Thymus (tissue), 14 donors: ENCODE measurements at places on chromosomes 12 and 14. TPM values are rescaled to one million over a fixed set of nuclear protein-coding genes. Genes with fewer than 3 reads are reported as not detected.

DNA sequence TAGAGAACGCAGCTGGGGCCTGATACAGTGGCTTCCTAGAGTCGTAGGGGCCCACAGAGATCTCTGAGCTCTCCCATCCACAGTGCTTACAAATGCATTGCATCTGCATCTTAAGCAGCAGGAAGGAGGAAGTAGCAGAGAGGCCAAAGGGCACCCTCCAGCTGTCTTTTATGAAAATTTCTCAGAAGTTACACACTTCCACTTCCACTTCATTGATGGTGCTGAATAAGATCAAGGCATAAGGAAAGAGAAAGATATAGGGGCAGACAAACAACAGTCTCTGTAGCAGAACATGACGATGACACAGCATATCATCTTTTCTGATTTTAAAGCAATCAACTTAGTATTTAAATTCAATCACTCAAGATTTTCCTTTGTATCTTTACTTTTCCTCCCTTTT is 51.6 kb upstream of the ABCC9 start:
- no peak overlapping the region for H3K27ac ChIP-seq
- H3K36me3 ChIP-seq: no peaks in the 10 kb centered on the region
- H3K27me3 ChIP-seq: no peaks in the 10 kb centered on the region
- H3K4me1 ChIP-seq: no peaks in the 10 kb centered on the region
- H3K4me3 ChIP-seq: no peak overlapping the region

DNA sequence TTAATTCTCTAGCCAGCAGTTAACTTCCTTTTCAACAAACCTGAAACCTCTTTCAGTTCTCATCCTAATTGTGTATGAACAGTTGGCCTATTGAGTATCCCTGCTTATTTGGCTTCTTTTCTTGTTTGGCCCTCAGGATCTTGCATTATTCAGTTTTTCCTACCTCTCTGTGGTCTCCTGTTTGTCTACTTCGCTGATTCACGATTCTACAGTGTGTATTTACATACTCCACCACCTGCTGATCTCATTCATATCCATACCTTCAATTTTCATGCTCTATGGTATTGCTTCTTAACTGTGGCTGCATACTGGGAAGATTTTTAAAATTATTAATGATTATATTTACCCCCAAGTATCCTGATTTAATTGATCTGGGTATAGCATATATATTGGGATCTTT is 56.4 kb downstream of the RASSF9 start:
- no peak for DNase-seq
- H3K27me3 ChIP-seq: no peaks in the 10 kb centered on the region
- no peaks in the 10 kb centered on the region for H3K4me1 ChIP-seq
- H3K4me3 ChIP-seq: no peak overlapping the region
- H3K36me3 ChIP-seq: no peaks in the 10 kb centered on the region

GRCh38 chr14:37894463-37894862 is 299.0 kb downstream of the TTC6 start:
- H3K36me3 ChIP-seq: no peaks in the 10 kb centered on the region
- H3K4me3 ChIP-seq: no peak overlapping the region
- no peaks in the 10 kb centered on the region for H3K4me1 ChIP-seq
- DNase-seq: no peak
- H3K27ac ChIP-seq: no peak overlapping the region

GRCh38 chr14:99287269-99287942 is 15.4 kb upstream of the BCL11B start:
- H3K36me3 ChIP-seq: no peaks in the 10 kb centered on the region
- H3K4me3 ChIP-seq: no peak overlapping the region
- H3K27ac ChIP-seq: no peak overlapping the region
- no peak for DNase-seq
- no peaks in the 10 kb centered on the region for H3K4me1 ChIP-seq

GRCh38 chr12:20189767-20190166 is 178.6 kb upstream of the PDE3A start:
- H3K4me3 ChIP-seq: no peak overlapping the region
- H3K27ac ChIP-seq: no peak overlapping the region
- DNase-seq: no peak
- no peaks in the 10 kb centered on the region for H3K27me3 ChIP-seq

GRCh38 chr12:91685917-91686316 is 459.7 kb downstream of the BTG1 start:
- no peaks in the 10 kb centered on the region for H3K27me3 ChIP-seq
- peaks cover 5% of the 10 kb centered on the region for H3K4me1 ChIP-seq
- no peak overlapping the region for H3K4me3 ChIP-seq
- H3K27ac ChIP-seq: no peak overlapping the region
- H3K36me3 ChIP-seq: no peaks in the 10 kb centered on the region

DNA sequence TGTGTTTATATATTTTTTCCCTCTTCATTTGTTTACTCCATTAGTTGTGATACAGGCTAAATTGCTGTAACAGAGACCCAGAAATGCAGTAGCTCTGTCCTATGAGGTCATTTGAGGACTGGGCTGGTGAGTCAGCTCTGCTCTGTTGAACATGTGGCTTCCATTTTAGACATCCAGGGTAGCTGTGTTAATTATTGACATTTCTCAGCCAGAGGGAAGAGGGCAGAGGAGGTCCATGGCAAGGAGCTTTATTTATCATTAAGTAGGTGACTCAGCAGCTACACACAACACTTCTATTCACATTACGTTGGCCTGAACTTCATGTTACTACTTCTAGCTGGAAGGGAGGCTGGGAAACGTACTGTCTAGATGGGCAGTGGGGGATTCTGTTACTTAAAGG is 85.4 kb downstream of the PTCSC3 start:
- H3K36me3 ChIP-seq: no peaks in the 10 kb centered on the region
- no peak overlapping the region for H3K27ac ChIP-seq

- H3K4me3 ChIP-seq: no peak overlapping the region
- no peaks in the 10 kb centered on the region for H3K4me1 ChIP-seq
- no peak for DNase-seq
- no peaks in the 10 kb centered on the region for H3K27me3 ChIP-seq
- no peak overlapping the region for H3K27ac ChIP-seq
- H3K36me3 ChIP-seq: peaks cover 9% of the 10 kb centered on the region
Measured at GRCh38 chr12:42364692-42365091, 38.7 kb downstream of the PPHLN1 start.

DNA sequence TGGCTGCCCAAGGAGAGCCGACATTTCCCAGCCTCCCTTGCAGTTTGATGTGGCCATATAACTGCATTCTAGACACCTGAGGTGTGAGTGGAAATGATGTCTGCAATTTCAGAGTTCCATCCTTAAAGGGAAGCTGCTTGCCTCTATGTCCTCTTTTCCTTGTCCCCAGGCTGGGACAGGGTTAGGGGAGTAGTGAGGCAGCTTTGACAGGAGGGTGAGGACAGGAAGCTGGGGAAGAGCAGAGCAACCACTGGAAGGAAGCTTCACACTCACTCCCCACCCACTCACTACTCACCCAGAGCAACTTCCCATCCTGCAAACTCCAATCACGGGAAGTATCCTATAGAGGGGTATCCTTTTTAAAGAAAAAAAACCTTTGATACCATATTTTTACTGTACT is 28.9 kb upstream of the LTA4H start:
- H3K36me3 ChIP-seq: no peaks in the 10 kb centered on the region
- no peak overlapping the region for H3K4me3 ChIP-seq
- H3K27ac ChIP-seq: no peak overlapping the region
- DNase-seq: no peak
- no peaks in the 10 kb centered on the region for H3K4me1 ChIP-seq

GRCh38 chr14:35631071-35631805 is 97.3 kb downstream of the INSM2 start:
- H3K4me1 ChIP-seq: no peaks in the 10 kb centered on the region
- no peak overlapping the region for H3K27ac ChIP-seq
- DNase-seq: no peak

DNA sequence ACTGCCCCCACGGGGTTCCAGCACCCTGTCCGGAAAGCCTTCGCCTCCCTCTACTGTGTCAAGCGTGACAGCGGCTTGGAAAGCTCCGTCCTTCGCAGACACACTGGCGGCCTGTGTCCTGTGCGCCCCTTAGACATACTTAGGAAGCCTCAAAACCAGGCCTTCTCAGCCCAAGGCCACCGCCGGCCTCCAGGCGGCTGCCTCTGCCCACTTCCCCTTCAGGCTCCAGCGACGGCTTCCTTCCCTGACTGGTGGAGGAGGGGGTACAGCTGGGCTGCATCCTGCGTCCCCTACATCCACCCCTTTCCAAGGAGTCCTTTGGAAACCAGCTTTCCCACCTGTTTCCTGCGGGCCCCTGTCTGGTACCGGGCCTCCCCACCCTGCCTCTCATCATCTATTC is 2.5 kb upstream of the CACNA2D4 start:
- H3K36me3 ChIP-seq: no peaks in the 10 kb centered on the region
- H3K27ac ChIP-seq: no peak overlapping the region
- no peak for DNase-seq
- H3K4me1 ChIP-seq: peaks cover 58% of the 10 kb centered on the region

- no peaks in the 10 kb centered on the region for H3K27me3 ChIP-seq
- H3K36me3 ChIP-seq: no peaks in the 10 kb centered on the region
- no peak overlapping the region for H3K4me3 ChIP-seq
- DNase-seq: no peak
Measured at GRCh38 chr12:75568801-75569200, 57.4 kb upstream of the KRR1 start.

- peaks cover 37% of the 10 kb centered on the region for H3K36me3 ChIP-seq
- H3K4me1 ChIP-seq: no peaks in the 10 kb centered on the region
- H3K27me3 ChIP-seq: no peaks in the 10 kb centered on the region
- H3K4me3 ChIP-seq: no peak overlapping the region
- DNase-seq: no peak
Measured at GRCh38 chr12:26431211-26431610, 235.8 kb downstream of the SSPN start.

DNA sequence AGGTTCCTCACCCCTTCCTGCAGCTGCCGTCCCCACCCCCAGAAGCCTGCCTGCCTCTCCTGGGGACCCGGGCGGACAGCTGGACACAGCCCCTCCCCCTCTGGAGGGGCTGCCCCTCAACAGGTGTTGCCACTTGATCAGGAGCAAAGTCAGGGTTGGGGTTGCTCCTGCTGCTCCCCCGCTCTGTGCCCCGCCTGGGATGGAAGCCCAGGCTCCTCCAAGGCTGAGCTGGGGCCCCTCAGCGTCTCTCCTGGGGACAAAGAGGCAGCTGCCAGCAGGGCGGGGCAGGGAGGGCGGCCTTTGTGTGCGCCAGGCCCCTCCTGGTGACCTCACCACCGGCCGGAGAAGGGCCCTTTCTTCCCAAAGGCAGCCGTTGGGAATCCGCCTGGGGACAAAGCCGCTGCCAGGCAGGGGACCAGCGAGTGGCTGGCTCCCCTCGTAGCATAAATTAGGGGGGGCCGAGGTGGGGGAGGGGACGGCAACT is 13.7 kb downstream of the TRMT61A start:
- no peaks in the 10 kb centered on the region for H3K36me3 ChIP-seq
- no peak overlapping the region for H3K4me3 ChIP-seq
- peaks cover 2% of the 10 kb centered on the region for H3K27me3 ChIP-seq
- peaks cover 2% of the 10 kb centered on the region for H3K4me1 ChIP-seq

- DNase-seq: no peak
- no peaks in the 10 kb centered on the region for H3K36me3 ChIP-seq
- no peak overlapping the region for H3K27ac ChIP-seq
- H3K4me1 ChIP-seq: peaks cover 42% of the 10 kb centered on the region
- H3K27me3 ChIP-seq: no peaks in the 10 kb centered on the region
Measured at GRCh38 chr14:20797164-20797563, 5.5 kb downstream of the RNASE1 start.

- no peak overlapping the region for H3K4me3 ChIP-seq
- no peaks in the 10 kb centered on the region for H3K36me3 ChIP-seq
- H3K4me1 ChIP-seq: no peaks in the 10 kb centered on the region
Measured at GRCh38 chr12:19161216-19161615, 31.7 kb downstream of the PLEKHA5 start.

- H3K36me3 ChIP-seq: no peaks in the 10 kb centered on the region
- no peaks in the 10 kb centered on the region for H3K27me3 ChIP-seq
- no peak for DNase-seq
- H3K4me3 ChIP-seq: no peak overlapping the region
- no peak overlapping the region for H3K27ac ChIP-seq
Measured at GRCh38 chr14:86933958-86934595, 1058.9 kb downstream of the GALC start.

- H3K4me1 ChIP-seq: peaks cover 9% of the 10 kb centered on the region
- no peaks in the 10 kb centered on the region for H3K27me3 ChIP-seq
- peak overlapping the region; percentile 2 for H3K27ac ChIP-seq
- DNase-seq: no peak
- no peaks in the 10 kb centered on the region for H3K36me3 ChIP-seq
Measured at GRCh38 chr12:24921251-24922038, 27.5 kb downstream of the BCAT1 start.

- no peaks in the 10 kb centered on the region for H3K4me1 ChIP-seq
- no peaks in the 10 kb centered on the region for H3K36me3 ChIP-seq
- DNase-seq: no peak
- H3K27me3 ChIP-seq: no peaks in the 10 kb centered on the region
- no peak overlapping the region for H3K27ac ChIP-seq
Measured at GRCh38 chr14:56886471-56887062, 76.3 kb upstream of the OTX2 start.

DNA sequence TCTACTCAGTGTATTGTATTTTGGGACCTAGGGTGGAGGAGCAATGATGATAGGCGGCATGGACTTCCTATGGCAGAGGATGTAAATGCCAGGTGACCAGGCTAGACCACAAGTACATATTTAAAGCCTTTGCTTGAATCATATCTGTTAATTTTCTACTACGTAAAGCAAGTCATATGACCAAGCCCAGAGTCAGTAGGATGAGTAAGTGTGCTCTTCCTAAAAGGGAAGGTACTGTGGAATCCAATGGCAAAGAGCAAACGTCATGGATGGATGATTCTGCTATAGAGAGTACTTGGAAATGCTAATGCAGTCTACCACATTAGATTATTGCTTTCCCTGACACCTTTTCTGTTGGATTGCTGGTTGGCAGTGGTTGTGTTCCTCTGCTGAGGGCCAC is 16.8 kb downstream of the GPATCH2L start:
- no peaks in the 10 kb centered on the region for H3K4me1 ChIP-seq
- H3K27me3 ChIP-seq: no peaks in the 10 kb centered on the region
- H3K36me3 ChIP-seq: peaks cover 33% of the 10 kb centered on the region
- H3K27ac ChIP-seq: no peak overlapping the region

- no peak within 1 kb of the TSS for H3K27ac ChIP-seq
- peak; percentile 44 for DNase-seq
- H3K4me3 ChIP-seq: peak within 1 kb of the TSS; percentile 52
- H3K27me3 ChIP-seq: peaks cover 29% of the 10 kb centered on the region
- peaks cover 13% of the 10 kb centered on the region for H3K4me1 ChIP-seq
Measured at GRCh38 chr12:103840876-103841689, at the start of gene NT5DC3. Gene NT5DC3, minus strand, starts transcription at chr12:103841234. Its CDS starts 78 bp downstream, at chr12:103841156.

GRCh38 chr14:23694085-23694948 is 58.2 kb downstream of the DHRS2 start:
- DNase-seq: no peak
- H3K27me3 ChIP-seq: peaks cover 25% of the 10 kb centered on the region
- H3K36me3 ChIP-seq: no peaks in the 10 kb centered on the region

PHETA1 gene
- 1.3 TPM for total RNA-seq

CISTR gene
- not detected for total RNA-seq

TRIM9 gene
- total RNA-seq: 0.71 TPM

CCDC60 gene
- total RNA-seq: 0.52 TPM

REM2 gene
- total RNA-seq: 0.47 TPM

EVL gene
- total RNA-seq: 240 TPM

ZNF10 gene
- total RNA-seq: 8.2 TPM

HOXC4 gene
- 0.19 TPM for total RNA-seq

TMPRSS12 gene
- total RNA-seq: not detected

TMEM132D gene
- not detected for total RNA-seq

BDKRB1 gene
- 0.05 TPM for total RNA-seq
